ENCODE measurements at places on chromosomes 6 and 20.

DNA sequence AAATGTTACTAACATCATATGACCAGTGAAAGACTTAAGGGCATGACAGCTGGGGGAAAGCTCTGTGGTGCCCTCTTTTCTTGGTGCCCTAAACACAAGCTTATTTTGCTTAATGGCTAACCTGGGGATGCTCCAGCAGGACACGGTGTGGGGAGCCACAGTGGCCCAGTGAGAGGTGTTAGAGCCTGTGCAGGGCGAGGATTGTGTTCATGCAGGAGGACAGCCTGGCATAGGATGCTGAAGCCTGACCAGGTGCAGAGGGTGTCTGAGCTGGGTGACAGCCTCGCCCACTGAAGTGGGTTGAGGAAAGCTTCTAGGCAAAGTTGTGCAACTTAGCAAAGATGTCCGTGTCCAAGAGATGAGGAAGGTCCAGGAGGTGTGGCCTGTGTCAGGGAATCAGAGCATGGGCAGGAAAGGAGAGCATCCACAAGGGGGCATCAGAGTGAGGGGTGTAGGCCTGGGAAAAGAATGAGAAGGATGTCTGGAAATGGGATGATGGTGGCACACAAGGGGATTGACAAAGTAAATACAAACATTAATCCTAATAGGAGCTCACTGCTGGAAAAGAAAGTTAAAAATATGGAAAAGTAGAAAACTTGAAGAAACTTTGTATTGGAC lies 33.9 kb downstream of the SLC17A4 start:
- DNase-seq: no peak

DNA sequence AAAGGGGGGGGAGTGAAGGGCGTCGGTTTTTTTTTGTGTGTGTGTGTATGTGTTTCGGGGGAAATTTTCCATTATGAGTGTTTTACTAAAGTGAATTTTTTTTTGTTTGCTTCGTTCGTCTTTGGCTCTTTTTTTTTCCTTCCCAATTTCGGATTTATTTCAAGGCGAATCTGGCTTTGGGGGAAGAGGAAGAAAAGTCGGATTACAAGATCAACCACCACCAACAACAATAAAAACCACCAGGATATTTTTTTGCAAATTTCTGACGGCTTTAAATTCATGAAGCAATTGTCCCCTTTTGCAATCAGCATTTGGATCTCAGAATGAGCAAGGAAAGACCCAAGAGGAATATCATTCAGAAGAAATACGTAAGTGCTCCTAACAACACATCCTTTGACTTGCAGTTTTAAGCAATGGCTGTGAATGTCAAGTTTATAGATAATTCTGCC lies 372 bp downstream of the JARID2 start:
- no peak for DNase-seq

- no peak for DNase-seq
These were observed 19.0 kb downstream of the PNLDC1 start for GRCh38 chr6:159819098-159819497.

DNA sequence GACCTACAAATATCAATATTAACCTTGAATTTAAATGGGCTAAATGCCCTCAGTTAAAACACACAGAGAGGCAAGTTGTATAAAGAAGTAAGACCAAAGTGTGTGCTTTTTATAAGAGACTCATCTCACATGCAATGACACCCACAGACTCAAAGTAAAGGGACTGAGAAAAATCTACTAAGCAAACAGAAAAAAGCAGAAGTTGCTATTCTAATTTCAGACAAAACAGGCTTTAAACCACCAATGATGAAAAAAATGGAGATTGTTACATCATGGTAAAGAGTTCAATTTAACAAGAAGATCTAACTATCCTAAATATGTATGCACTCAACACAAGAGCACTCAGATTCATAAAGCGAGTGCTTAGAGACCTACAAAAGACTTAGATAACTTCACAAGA lies 741.9 kb upstream of the MARCKS start:
- DNase-seq: no peak

- DNase-seq: no peak
These were observed 742 bp upstream of the CEP85L start for GRCh38 chr6:118652051-118652615.

DNA sequence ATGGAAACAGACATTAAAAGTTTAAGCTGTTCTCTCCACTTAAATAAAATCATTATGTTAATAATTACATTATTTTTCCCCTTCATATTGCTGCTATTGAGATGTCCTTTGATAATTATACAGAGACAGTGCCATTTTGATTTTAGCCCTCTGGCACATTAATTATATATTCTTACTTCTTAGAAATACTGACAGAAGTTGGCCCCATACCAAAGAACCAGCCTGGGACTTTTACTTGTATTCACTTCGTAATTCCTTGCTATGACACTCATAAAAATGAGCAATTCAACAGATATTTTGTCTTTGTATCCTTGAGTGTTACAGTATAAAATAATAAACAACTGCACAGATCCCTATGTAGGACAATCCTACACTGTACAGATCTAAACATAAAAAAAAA lies 743.7 kb downstream of the TBC1D32 start:
- DNase-seq: no peak

DNA sequence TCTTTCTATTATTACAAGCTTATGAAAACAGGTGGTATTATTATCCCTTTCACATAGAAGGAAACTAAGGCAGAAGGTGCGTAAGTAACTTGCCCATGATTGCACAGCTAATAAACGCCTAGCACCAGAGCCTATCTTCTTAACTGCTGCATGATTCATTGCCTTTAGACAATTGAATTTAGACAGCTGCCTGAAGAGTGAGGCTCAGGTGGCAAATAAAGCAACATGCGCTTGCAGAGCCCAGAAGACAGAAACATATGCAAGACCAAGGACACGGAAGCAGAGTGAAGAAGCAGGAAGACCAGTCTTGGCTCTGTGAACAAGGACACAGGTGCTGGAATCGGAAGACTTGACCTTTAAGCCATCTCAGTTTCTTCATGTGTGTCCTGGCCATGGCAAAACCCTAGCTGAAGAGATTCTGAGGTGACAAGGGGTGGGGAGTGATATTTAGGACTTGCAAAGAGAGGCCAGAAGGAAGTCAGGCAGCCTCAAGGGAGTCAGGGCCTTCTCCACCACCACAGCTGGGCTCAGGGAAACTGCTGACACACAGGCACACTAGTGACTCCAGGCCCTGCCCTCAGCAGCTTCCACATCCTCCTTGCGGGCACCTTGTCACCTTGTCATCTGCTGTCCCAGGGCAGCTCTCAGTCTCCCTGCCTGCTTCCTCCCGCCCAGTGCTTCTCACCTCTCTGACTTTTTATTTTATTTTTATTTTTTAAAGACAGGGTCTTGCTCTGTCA lies 91.7 kb upstream of the SLC22A16 start:
- DNase-seq: no peak

GRCh38 chr20:50456452-50457324 lies 53.5 kb upstream of the PTPN1 start:
- DNase-seq: no peak

GRCh38 chr6:116887894-116888293 lies 10.9 kb downstream of the RFX6 start:
- no peak for DNase-seq

GRCh38 chr20:638579-638978 lies 14.4 kb downstream of the SRXN1 start:
- no peak for DNase-seq

DNA sequence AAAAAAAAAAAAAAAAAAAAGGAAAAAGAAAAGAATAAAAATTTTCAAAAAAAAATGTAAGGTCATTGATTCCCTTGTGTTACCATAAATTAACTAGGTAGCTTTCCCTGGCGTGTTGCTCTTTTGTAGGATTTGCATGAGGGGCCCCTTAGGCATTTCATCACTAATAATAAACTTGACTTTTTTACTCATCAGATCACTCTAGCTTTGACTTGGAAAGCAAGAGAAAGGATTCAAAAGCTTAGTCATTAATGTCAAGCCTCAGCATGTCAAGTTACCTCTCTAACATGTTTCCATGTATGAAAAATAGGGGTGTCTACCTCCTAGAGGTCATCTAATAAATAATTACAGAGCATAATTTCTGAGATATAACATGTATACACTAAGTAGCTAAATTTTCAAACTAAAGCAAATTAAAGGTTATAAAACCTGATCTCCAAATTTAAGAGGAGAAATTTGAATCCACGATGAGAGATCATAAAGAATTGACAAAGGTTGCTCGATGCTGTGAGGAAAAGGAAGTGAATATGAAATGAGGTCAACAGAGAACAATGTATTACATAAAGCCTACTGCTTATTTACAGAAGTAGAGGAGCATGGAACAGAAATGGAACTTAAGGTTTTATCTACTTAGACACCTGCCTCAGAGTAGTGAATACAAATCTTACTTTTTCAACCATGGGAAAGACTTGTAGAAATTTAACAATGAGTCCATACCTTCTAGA lies 86.8 kb downstream of the ARHGAP18 start:
- no peak for DNase-seq

DNA sequence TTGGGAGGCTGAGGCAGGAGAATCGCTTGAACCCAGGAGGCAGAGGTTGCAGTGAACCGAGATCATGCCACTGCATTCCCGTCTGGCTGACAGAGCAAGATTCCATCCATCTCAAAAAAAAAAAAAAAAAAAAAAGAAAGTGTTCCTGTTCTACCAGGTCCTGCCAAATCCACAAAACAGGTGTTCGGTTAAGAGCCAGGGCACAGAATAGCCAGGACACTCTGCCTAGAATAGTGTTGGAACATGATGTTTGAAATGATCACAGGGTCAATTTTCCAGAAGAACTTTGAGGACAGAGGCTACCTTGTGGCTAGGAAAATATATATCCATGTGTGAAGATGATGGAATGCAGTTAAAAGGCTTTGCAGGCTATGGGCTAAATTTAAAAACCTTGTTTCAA lies 63.6 kb upstream of the TRAF3IP2 start:
- DNase-seq: no peak

GRCh38 chr6:32742374-32742773 lies 1.2 kb downstream of the HLA-DQA2 start:
- no peak for DNase-seq

GRCh38 chr20:45052698-45053429 lies 48.1 kb downstream of the KCNS1 start:
- DNase-seq: no peak

DNA sequence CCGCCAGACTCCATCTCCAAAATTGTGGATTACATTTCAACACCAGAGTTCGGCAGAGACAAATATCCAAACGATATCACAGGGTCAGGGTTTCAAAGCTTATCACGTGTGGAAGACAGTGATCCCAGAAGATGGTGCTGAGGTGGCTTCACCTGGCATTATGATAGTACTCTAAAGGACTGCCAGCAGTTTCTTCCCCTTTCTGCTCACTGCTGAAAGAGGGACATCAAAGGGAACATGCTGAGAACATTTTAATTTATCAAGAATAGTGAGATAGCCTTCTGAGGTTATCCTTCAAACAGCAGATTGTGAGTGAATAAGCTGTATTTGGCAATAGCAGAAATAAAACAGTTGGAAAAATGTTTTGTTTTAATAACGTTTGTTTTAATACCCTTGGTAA lies 79.7 kb downstream of the FIG4 start:
- no peak for DNase-seq

DNA sequence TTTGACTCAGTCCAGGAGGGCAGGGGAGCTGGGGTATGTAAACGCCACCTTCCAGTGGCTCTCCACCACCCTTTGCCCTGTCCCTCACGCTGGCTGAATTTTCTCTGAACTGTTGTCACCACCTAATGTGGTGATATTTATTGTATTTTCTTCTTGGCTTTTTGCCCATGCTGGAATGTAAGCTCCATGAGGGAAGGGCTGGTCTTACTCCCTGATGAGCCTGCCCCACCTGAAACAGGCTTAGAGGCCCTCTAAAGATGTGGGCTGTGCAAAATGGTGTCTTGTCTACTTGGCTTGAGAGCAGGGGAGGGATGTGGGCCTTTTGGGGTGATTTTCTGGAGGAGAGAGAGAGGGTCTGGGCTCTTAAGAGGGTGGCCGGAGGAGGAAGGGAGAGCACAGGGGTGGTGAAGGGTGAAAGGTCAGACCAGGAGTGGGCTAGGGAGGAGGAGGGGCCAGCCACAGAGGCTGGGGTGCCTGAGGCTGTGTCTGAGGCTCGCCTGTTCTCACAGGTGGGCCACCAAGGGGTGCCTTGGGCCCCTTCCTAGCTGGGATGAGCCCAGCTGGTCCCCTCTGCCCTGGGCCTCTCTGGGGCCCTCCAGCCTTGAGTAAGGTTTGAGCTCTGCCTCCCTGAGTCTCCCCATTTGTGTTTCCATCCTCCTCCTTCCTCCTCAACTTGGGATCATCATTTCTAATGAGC lies 37.3 kb downstream of the SPDEF start:
- no peak for DNase-seq

DNA sequence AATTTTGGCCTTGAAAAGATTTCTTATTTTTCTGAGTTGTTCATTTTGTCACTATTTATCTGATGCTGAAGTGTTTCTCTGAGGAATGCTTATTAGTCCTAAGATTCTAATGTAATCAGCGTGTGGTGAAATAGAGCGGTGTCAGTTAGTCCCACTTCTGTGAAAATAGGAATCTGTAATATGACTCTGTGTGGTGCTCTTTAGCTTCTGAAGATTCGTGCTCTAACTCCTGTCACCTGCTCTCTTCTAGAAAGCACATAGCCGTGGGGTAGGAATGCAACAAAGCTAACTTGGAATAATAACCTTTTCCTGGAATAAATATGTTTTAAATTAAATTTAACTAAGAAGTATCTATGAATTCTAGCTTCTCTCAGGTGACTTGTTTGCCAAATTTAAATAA lies 90.4 kb downstream of the BCKDHB start:
- no peak for DNase-seq

All from stimulated activated CD8-positive, alpha-beta memory T cell treated with anti-CD3 and anti-CD28 coated beads, Interleukin-4, amount 100 ng/mL, for 4 hours (primary cell).